Left cardiac atrium (tissue), 4 donors: ENCODE measurements at places on chromosomes 5 and 9. TPM values are rescaled to one million over a fixed set of nuclear protein-coding genes. Genes with fewer than 3 reads are reported as not detected.

PKN3 gene
- total RNA-seq = 11.2 TPM

PRDM9 gene
- not detected for total RNA-seq

SAP30L gene
- 33.8 TPM for total RNA-seq

GABRP gene
- total RNA-seq = not detected

ADGRD2 gene
- total RNA-seq = not detected

PCDHGA7 gene
- total RNA-seq = 3.5 TPM

MELK gene
- total RNA-seq = 1.1 TPM

BHMT2 gene
- 21.5 TPM for total RNA-seq

BNC2 gene
- 55.1 TPM for total RNA-seq

COX7C gene
- 1,509 TPM for total RNA-seq
